ENCODE measurements at places on chromosomes 3 and 15.
A peak's percentile ranks its signal among the peaks of the same experiment; 100 is the strongest.

GRCh38 chr3:124422805-124423204 is 307.4 kb upstream of the UMPS start:
- no peak for DNase-seq

GRCh38 chr15:80026754-80027153 is 32.7 kb upstream of the ZFAND6 start:
- DNase-seq = no peak

GRCh38 chr3:94372026-94372425 is 309.2 kb downstream of the NSUN3 start:
- DNase-seq = no peak

DNA sequence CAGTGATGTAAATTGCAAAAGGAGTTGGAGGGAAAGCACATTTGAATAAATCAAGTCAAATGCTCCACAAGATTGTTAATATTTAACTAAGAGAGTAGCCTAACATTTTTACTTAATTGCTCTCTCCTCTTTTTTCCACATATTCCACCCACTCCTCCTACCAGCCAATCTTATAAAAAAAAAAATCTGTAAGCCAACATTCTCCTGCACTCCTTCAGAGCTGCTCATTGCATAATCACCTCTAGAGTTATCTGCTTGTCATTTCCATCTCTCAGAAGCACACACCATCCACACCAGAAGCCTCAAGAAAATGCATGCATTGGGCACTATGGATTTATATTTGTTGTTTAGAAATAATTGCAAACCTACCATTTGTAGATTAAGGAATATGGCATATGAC is 64.1 kb downstream of the CADPS start:
- no peak for DNase-seq

- DNase-seq = no peak
These were observed 195.8 kb downstream of the CBLB start for GRCh38 chr3:105672996-105673395.

DNA sequence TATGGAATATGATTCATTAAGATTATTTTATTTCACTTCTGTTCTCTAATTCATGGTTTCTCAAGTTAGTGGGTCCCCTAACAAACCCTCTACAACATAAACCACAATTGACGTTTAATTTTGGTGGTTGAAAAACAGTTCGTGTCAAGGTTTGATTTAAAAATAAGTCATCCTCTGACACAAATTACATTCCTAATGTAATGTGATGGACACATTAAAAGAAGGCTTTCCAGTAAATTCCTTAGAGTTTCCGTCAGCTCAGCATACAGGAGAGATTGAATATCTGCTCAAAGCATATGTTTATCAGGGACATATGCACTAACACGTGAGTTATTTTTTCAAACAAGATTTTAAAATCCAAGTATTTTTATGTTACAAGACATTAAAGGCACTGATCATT is 626.5 kb upstream of the ADAMTS9 start:
- DNase-seq = no peak

GRCh38 chr15:57647071-57647790 is 55.5 kb downstream of the MYZAP start:
- no peak for DNase-seq

GRCh38 chr3:72563690-72564370 is 284.4 kb downstream of the SHQ1 start:
- DNase-seq = no peak

GRCh38 chr3:129051871-129052340 is 8.7 kb upstream of the GP9 start:
- DNase-seq = no peak

DNA sequence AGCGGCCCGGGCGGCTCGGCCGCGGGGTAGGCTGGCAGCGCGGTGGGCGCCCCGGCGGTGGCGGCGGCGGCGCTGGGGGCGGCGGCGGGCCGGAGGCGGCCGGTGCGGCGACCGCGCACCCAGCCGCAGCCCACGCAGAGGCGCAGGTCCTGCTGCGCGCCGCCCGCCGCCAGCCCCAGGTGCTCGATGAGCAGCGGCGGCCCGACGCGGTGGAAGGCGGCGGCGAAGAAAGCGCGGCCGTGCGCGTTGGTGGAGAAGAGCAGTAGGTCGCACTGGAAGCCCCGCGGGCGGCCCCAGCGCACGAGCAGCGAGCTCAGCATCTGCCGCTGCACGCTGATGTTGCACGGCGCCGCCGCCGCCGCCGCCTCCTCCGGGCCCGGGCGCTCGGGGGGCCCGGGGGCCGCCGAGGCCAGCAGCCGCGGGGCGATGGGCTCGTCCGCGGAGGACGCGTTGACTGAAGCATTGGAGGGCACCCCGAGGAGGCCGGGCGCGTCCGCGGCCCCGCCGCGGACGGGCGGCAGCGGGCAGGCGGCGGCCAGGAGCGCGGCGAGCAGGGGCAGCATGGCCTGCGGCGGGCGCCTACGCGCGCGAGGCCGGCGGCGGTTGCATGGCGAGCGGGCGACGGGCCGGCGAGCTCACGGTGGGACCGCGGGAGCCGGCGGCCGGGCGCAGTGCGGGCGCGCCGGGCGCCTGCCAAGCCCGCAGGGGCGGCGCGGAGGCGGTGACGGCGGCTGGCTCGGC is 452 bp downstream of the TMEM158 start:
- no peak for DNase-seq

DNA sequence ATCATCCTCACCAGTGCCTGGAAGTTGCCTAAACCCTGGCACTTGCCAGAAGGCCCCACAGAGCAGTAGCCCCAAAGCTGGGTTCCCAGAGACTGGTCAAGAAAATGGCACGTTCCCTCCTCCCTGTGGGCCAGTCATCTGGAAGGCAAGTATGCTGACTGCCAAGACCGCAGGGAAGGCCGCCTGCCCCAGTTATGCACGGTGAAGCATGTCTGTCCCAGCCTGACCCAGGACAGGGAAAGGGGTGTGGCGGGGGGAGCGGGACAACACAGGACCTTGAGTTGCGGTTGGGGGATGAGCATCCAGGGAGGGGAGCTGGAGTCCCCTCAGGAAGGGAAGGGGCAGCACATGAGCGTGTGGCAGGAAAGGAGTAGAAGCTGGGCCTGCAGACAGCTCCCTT is 33.0 kb downstream of the RBPMS2 start:
- no peak for DNase-seq

DNA sequence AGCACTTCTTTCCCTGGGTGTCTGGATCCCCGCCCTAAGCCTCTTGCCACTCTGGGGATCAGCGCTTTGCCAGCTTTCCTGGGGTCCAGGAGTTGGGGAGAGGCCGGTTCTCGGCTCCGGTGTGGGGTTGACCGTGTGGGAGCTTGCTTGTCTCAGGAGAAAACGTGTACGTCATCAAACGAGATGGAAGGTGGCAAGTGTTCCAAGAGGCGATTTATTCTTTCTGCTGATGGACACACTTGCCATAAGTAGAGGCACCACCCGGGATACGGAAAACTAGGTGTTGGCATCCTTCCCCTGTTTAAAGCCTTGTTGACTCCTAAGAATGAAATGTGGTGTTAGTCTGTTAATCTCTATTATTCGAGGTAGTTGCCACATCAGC is 295 bp downstream of the ZWILCH start:
- no peak for DNase-seq

GRCh38 chr15:92797168-92798052 is 102.7 kb upstream of the CHD2 start:
- DNase-seq = no peak

GRCh38 chr3:162443376-162443775 is 946.8 kb downstream of the OTOL1 start:
- DNase-seq = no peak

GRCh38 chr15:28113394-28114113 is 14.4 kb upstream of the OCA2 start:
- no peak for DNase-seq

DNA sequence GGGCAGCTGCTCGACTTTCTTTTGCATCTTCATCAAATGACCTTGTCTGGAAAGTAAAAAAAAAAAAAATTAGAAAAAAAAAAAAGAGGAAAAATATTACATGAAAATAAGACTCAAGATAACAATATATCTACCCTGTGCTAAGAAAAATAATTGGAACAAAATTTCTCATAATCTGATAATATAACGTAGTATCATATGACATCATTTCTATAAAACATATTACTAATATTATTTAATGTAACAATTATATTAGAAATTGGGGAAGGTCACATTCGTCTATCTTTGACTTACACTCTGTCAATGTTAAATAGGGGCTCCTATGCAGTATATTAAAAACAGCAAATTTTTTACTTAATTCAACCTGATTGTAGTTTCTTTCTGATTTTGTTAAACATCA is 44.1 kb downstream of the INO80 start:
- no peak for DNase-seq

GRCh38 chr15:34252545-34252944 is 27.7 kb downstream of the EMC4 start:
- DNase-seq = no peak

- peak; percentile 29 for DNase-seq
These were observed 160.1 kb upstream of the DPH6 start for GRCh38 chr15:35705884-35706585.

DNA sequence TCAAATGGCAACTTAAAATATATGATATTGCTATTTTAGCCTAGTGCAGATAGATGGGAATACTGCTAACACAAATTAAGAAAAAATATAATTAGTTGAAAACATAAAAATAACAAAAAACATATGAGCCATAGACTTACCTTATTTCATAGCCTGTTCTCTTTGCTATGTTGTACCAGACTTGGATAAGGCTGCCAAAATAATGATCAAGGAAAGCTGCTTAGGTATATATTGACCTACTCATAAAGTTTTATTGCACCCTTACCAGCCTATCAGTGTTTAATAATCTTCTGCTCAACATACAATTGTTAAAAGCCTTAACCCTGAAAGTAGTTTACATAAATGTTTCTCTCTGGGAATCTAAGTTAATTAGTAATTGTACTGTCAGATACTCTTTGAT is at the start of gene SI:
Gene SI, minus strand, starts transcription at position 204 of the 400 bp plus-strand sequence. CDS start 2,484 bp downstream, outside the sequence.
- DNase-seq = no peak

DNA sequence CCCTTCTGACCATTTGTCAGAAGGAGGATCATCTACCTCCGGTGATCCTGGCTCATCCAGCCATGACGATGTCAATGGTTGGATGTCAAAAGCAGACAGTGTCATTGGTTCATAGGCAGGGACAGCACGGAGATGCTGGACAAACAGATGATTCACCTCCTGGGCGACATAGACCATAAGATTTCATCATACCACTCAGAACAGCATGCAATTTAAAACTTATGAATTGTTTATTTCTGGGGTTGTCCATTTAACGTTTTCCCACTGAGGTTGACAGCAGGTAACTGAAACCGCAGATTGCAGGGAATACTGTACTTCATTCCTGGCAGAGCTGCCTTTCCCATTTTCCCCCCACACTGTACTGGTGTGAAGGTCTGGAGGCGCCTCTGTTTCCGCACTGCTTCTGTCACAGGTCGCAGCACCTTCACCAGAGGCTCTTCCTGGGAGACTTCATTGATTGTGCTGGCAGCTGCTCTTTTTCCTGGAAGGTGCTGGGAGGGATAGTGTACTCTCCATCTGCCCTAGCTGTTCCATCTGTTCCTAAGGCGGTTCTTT is 32.5 kb upstream of the TMOD3 start:
- DNase-seq = no peak

- no peak for DNase-seq
These were observed 84.6 kb downstream of the ANO10 start for GRCh38 chr3:43537225-43537624.

DNA sequence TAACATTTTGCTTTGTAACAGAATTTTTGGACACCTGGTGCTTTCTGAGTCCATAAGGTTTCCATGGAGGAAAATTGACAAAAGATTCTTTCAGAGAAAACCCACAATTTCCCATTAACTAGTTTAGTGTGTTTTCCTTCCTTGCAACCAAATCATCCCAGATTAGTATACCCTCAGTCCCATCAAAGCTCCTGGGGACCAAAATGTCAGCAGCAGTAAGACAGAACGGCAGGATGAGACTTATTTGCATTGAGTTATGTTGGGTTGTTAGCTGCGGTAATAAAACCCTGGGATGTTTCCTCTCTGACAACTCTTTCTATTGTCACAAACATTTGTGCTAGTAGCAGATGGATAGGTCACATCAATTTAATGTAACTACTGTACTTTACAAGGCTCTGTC is 32.4 kb upstream of the VPS33B start:
- DNase-seq = no peak

DNA sequence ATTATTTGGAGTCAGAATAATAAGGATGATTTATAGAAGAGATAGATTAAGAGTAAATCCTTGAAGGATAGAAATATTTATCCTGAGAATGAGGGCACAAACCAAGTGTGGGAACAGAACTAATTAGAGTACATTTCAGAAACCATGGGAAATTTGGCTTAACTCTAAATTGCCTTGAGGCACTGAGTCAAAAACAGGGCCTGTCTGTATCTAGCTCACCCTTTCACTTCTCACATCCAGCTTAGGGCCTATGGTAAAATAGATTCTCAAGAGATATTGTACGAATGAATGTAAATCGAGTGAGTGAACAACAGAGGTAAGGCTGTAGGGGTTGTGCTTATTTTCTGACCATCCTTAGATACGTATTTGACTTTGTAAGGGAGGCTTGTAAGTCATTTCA is 586.1 kb upstream of the DPPA4 start:
- DNase-seq = no peak

GRCh38 chr15:78797951-78798350 is 13.3 kb downstream of the ADAMTS7 start:
- no peak for DNase-seq

- DNase-seq = no peak
These were observed 47.2 kb upstream of the ATP2B2 start for GRCh38 chr3:10552631-10552943.

- DNase-seq = no peak
These were observed 27.0 kb downstream of the WWTR1 start for GRCh38 chr3:149630806-149631205.

DNA sequence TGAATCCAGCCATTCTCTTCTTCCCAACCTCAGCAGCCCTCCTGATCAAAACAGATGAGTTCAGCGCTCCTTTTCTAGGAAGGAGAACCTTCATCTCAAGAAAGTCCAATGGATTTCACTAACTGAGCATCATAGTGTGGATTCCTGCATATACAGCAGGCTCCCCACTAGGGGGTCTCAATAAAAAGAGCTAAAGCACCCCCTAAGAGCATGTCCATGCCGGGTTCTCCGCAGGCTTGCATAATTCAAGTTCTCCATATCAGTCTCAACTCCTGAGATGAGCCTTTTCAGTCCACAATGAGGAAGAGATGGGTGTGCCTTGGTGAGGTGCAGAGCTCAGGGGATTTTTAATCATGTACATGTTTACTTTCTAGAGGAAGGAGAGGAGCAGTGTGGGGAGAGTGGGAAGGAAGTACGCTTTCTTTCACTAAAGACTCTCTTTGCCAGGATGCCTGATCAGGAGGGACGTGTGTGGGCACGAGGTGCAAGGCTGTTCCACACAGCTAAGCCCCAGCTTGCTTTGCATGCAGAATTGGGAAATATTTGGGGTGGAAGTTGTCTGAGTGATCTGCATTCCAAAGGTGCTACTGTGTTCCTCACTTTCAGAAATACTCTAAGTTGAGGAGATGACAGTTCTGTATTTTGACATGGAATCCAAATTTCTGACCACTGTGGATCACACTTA is 563.5 kb downstream of the OCA2 start:
- DNase-seq = no peak

DNA sequence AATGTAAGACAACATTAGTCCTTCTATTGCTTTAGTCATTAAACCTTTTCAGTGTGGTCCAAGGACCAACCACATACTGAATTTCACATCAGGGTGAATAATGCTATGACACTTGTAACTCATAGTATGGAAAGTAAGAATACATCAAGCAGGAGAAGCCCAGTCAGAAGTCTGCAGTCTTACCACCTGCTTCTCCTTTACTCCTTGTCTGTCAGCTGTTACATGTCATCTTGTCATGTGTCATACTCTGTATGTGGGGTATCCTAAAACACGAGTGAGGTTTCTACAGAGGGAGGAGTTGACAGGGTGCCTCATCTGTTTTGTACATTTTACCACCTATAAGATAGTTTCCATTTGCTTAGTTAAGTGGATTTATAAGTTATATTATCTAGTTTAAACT is 32.8 kb upstream of the EID1 start:
- no peak for DNase-seq

Data from brain pericyte (primary cell).